ENCODE measurements at places on chromosomes 16 and 17.

DNA sequence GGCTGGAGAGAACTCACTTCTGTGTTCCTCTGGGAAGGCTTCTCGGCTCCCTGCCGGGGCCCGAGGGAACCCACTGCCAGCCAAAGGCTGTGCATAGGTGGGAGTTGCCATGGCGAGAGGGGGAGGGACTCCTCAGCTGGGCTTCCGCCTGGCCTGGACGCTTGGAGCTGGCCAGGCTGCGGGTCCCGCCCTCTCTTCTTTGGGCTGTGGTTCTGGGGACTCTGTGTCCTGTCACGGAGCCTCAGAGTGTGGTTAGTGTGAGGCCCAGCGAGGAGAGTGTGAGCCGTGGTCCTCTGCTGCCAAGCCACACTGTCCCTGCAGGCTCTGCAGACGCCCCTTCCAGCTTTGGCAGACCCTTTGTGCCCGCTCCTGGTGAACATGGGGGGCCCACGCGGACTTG is 123.1 kb downstream of the OR1D5 start:
- DNase-seq, result peak; percentile 79

GRCh38 chr16:85173981-85174751 is 61.9 kb upstream of the CIBAR2 start:
- DNase-seq, result peak; percentile 78

DNA sequence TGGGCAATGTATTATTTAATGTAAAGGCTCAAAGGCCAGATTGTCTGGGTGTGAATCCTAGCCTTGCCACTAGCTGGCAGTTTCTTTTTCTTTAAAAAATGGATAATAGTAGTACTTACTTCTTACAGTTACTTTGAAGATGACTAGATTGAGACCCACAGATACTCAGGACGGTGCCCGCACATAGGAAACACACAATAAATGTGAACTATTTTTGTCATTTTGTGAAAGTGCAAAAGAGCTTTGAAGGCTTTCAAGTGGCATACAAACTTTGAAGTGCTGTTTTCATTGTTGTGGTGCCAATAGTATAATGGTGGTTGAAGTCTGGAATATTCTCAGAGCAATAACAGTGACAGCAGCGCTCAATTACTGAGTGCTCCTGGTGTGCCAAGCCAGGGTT is 63.6 kb downstream of the OTOA start:
- no peak for DNase-seq

- DNase-seq, result no peak
These were observed 35.5 kb downstream of the TBC1D16 start for GRCh38 chr17:80000136-80000535.

GRCh38 chr16:51919736-51920135 is 627.2 kb downstream of the TOX3 start:
- DNase-seq, result no peak
